ENCODE measurements at places on chromosomes 12 and 14. TPM values are rescaled to one million over a fixed set of nuclear protein-coding genes. Genes with fewer than 3 reads are reported as not detected.

Gene ITGB7
- polyA plus RNA-seq: 0.59 TPM

Gene ABCD2
- not detected for polyA plus RNA-seq

Gene NUAK1
- polyA plus RNA-seq: 37.0 TPM

Gene FGD4
- 11.1 TPM for polyA plus RNA-seq

Gene GLT8D2
- 90.2 TPM for polyA plus RNA-seq

Gene BCL2L14
- not detected for polyA plus RNA-seq

Gene PIP4P1
- polyA plus RNA-seq: 28.6 TPM

Gene ETFBKMT
- polyA plus RNA-seq: 0.94 TPM

Gene NANOG
- not detected for polyA plus RNA-seq

Gene CYP46A1
- 0.09 TPM for polyA plus RNA-seq

Gene GNG2
- 7.6 TPM for polyA plus RNA-seq

Gene CPNE6
- polyA plus RNA-seq: not detected

Gene PTCSC3
- polyA plus RNA-seq: not detected

Gene PDE6H
- polyA plus RNA-seq: not detected

Gene USP44
- polyA plus RNA-seq: 1.2 TPM

Gene CLEC14A
- 0.23 TPM for polyA plus RNA-seq

Gene AHNAK2
- 6.6 TPM for polyA plus RNA-seq

Gene TAS2R31
- 0.29 TPM for polyA plus RNA-seq

Gene MMP17
- polyA plus RNA-seq: 12.7 TPM

Gene BIN2
- polyA plus RNA-seq: not detected

Gene KITLG
- polyA plus RNA-seq: 43.0 TPM

Gene P2RX2
- not detected for polyA plus RNA-seq

Gene AICDA
- polyA plus RNA-seq: not detected

Gene OVCH1
- polyA plus RNA-seq: 0.06 TPM

Gene RNU6-7
- not detected for polyA plus RNA-seq

Gene SIX6
- polyA plus RNA-seq: not detected

Gene CIDEB
- polyA plus RNA-seq: 0.98 TPM

Gene BATF
- not detected for polyA plus RNA-seq

Gene STAT6
- 110 TPM for polyA plus RNA-seq

Gene SERPINA1
- 0.40 TPM for polyA plus RNA-seq

Gene CELA1
- polyA plus RNA-seq: not detected

Gene CCDC175
- polyA plus RNA-seq: not detected

Data from BJ (cell line).